ENCODE measurements at places on chromosomes 7 and 10. TPM values are rescaled to one million over a fixed set of nuclear protein-coding genes. Genes with fewer than 3 reads are reported as not detected.

CTAGE8 gene
- 4.3 TPM for total RNA-seq

DNA sequence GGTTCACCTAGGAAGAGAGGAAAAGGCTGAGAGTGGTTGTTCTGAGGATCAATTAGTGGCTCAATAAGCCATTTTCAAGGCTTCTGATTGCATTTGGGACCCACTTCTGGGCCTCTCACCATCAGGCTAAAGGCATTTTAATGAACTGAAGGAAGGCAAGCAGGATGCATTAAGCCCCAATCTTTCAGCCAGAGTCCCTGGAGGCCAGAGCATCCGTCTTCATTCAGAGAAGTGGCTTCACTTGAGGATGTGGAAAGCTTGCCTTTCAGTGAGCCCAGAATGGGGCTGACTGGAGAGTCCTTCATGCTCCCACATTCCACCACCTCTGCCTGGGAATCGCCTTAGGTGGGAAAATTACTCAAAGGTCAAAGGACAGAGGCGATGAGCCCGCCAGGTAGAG is 41.8 kb downstream of the COL17A1 start:
- no peak overlapping the region for H3K27ac ChIP-seq
- H3K36me3 ChIP-seq: no peaks in the 10 kb centered on the region
- no peaks in the 10 kb centered on the region for H3K4me1 ChIP-seq

GRCh38 chr10:130016993-130017630 is 53.0 kb upstream of the EBF3 start:
- no peak overlapping the region for H3K4me3 ChIP-seq
- H3K4me1 ChIP-seq: no peaks in the 10 kb centered on the region
- no peak overlapping the region for H3K27ac ChIP-seq
- no peaks in the 10 kb centered on the region for H3K27me3 ChIP-seq
- no peaks in the 10 kb centered on the region for H3K36me3 ChIP-seq
- no peak for DNase-seq

- no peaks in the 10 kb centered on the region for H3K4me1 ChIP-seq
- peaks cover 42% of the 10 kb centered on the region for H3K36me3 ChIP-seq
- no peak overlapping the region for H3K4me3 ChIP-seq
- H3K27ac ChIP-seq: peak overlapping the region; percentile 31
- no peak for DNase-seq
Measured at GRCh38 chr10:31808258-31809218, 120.1 kb downstream of the ARHGAP12 start.

DNA sequence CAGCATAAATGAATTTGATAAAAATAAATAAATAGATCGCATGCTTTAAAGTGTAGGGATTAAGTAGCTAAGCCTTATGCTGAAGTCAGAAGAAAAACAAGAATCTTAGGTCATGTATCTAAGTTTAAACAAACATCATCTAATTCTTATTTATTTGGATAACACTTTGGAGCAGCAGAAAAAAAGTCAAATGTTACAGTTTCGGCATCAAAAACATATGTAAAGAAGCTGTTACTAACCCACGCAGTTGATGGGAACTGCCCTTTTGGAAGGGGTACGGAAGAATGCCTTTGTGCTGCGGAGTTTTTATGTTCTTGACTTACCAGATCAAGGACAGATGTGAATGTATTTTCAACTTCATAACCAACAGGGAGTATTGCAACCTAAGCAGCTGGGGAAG is 37.3 kb upstream of the HABP2 start:
- no peak overlapping the region for H3K4me3 ChIP-seq
- no peak for DNase-seq
- H3K4me1 ChIP-seq: no peaks in the 10 kb centered on the region
- H3K27me3 ChIP-seq: peaks cover 51% of the 10 kb centered on the region
- H3K27ac ChIP-seq: no peak overlapping the region

GRCh38 chr7:136956232-136956631 is 87.8 kb downstream of the CHRM2 start:
- no peaks in the 10 kb centered on the region for H3K27me3 ChIP-seq
- no peaks in the 10 kb centered on the region for H3K4me1 ChIP-seq
- no peak overlapping the region for H3K27ac ChIP-seq
- H3K36me3 ChIP-seq: no peaks in the 10 kb centered on the region

DNA sequence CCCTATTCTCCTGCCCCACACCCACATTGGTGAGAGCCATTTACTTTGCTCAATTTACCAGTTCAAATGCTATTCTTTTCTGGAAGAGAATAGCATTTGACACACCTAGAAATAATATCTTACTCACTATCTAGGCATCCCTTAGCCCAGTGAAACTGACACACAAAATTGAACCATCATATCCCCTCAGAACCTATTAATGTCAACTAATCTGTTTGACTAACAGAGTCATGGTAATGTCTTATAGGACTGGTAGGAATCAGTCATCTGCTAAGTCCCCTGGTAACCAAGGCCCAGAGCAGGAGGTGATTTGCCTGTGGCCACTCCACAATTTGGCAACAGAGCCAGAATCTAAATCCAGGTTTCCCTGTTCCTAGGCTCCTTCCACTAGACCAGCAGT is 63.3 kb downstream of the PPP1R3C start:
- no peak overlapping the region for H3K27ac ChIP-seq
- H3K4me1 ChIP-seq: peaks cover 15% of the 10 kb centered on the region
- H3K27me3 ChIP-seq: no peaks in the 10 kb centered on the region
- no peak for DNase-seq

DNA sequence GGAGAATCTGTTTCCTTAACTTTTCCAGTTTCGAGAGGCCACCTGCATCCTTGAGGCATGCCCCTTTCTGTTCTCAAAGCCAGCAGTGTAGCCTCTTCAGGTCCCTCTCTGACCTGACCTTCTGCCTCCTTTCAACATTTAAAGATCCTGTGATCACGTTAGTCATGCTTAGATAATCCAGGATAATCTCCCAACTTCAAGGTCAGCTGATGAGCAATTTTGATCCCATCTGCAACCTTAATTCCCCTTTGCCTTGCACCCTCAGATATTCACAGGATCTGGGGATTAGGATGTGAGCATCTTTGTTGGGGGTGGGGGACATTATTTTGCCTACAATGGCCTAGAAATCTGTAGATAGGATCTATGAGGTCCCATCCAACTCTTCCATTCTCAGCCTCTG is 8.0 kb downstream of the HKDC1 start:
- no peaks in the 10 kb centered on the region for H3K27me3 ChIP-seq
- H3K27ac ChIP-seq: peak overlapping the region; percentile 37
- no peak for DNase-seq
- no peak overlapping the region for H3K4me3 ChIP-seq
- H3K4me1 ChIP-seq: peaks cover 74% of the 10 kb centered on the region

DNA sequence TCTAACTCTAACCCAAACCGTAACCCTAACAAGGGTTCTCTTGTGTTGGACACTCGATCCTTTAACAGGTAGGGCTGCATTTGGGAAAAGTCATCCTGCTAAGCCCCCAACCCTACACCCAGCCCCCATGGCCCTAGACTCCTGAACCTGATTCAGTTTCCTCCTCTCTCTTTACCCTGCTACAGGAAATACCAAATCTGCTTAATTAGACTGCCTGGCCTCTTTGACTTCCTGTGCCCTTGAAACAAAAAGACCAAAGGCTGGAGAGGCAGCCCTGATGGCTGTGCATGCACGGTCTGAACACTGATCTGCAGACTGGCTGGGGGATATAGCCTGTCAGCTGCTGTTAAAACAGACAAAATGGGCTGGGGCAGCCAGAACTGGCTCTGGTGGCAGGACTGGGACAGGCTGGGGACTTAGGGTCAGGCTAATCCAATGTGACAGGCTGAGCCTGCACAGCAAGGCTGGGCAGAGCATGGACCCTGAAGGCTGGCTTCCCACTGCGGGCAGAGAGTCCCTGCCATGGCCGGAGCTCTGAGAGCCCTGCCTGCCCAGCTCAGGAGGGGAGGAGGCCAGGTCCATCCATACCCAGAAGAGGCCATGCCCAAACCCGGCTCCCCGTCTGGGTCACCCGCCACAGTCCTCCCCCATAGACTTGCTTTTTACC is 51.0 kb upstream of the MSMB start:
- no peaks in the 10 kb centered on the region for H3K36me3 ChIP-seq
- H3K27me3 ChIP-seq: peaks cover 40% of the 10 kb centered on the region
- no peaks in the 10 kb centered on the region for H3K4me1 ChIP-seq
- H3K27ac ChIP-seq: no peak overlapping the region
- no peak overlapping the region for H3K4me3 ChIP-seq

DNA sequence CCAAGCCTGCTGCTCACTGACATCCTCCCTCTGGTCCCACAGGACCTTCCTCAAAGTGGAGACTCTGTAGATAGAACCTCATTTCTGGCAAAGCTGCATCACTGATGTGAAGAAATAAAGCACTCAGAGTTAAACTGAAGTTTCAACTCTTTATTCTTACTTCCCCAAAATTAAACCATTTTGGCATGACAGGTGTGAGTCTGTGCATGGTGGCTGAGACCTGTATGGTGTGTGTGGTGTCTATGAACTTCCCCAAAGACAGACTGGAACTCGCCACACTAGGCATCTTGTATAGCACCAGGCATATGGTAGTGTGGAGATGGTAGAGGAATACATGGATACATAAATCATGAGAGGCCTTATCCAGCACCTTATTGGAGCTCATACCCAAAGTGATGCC is 6.6 kb upstream of the WDFY4 start:
- H3K27ac ChIP-seq: no peak overlapping the region
- H3K27me3 ChIP-seq: no peaks in the 10 kb centered on the region
- no peaks in the 10 kb centered on the region for H3K4me1 ChIP-seq
- no peaks in the 10 kb centered on the region for H3K36me3 ChIP-seq

CHST15 gene
- total RNA-seq: 18.3 TPM

- peak overlapping the region; percentile 71 for H3K4me3 ChIP-seq
- H3K36me3 ChIP-seq: peaks cover 30% of the 10 kb centered on the region
Measured at GRCh38 chr10:86402283-86402941, 35.8 kb upstream of the GRID1 start.

DNA sequence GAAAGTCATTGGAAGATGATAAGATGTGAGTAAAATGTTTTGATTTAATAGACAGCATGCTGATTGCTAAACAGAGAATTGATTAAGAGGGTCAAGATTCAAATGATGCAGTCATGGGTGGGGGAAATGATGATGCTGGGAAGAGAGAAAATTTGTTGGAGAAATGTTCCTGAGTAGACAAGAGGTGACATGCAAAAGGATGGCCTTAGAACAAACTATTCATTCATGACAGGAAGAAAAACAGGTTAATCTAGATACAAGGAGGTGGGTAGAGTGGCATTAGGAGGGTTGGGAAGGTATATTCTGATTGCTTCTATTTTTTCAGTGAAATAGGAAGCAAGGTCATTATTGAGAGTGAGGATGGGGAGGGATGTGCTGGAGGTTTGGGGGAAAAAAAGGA is 146.7 kb downstream of the SEM1 start:
- H3K27me3 ChIP-seq: no peaks in the 10 kb centered on the region
- no peak overlapping the region for H3K4me3 ChIP-seq
- no peaks in the 10 kb centered on the region for H3K36me3 ChIP-seq
- H3K4me1 ChIP-seq: peaks cover 8% of the 10 kb centered on the region

- peaks cover 71% of the 10 kb centered on the region for H3K27me3 ChIP-seq
- no peak for DNase-seq
- H3K4me1 ChIP-seq: no peaks in the 10 kb centered on the region
- no peaks in the 10 kb centered on the region for H3K36me3 ChIP-seq
Measured at GRCh38 chr10:76946270-76946669, 691.3 kb downstream of the KCNMA1 start.

RNF148 gene
- total RNA-seq: 0.76 TPM

- no peak for DNase-seq
- H3K4me1 ChIP-seq: no peaks in the 10 kb centered on the region
- peaks cover 13% of the 10 kb centered on the region for H3K36me3 ChIP-seq
- peaks cover 10% of the 10 kb centered on the region for H3K27me3 ChIP-seq
Measured at GRCh38 chr10:17457083-17457482, 2.7 kb upstream of the ST8SIA6 start.

DNA sequence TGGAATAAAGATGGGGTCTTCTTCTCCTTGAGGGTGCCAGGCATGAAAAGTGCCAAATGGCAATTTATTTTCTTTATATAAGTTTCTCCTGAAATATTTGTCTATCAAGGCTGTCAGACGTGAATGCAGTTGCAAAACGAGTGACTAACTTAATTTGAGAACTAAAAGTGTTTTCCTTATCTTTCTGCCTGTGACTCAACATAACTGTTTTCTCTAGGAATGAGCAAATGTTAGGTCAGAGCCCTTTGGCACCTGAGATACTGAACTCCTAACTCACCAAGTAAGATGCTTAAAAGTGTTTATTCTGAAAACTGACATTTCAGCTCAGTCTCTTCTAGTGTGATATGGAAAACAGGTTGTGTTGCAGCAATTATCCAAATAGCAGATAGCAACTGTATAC is 197.0 kb downstream of the STK31 start:
- no peak overlapping the region for H3K4me3 ChIP-seq
- no peak for DNase-seq
- H3K27ac ChIP-seq: no peak overlapping the region

DENND2A gene
- total RNA-seq: not detected

STARD3NL gene
- 66.4 TPM for total RNA-seq

EPHA1 gene
- 21.6 TPM for total RNA-seq

DNA sequence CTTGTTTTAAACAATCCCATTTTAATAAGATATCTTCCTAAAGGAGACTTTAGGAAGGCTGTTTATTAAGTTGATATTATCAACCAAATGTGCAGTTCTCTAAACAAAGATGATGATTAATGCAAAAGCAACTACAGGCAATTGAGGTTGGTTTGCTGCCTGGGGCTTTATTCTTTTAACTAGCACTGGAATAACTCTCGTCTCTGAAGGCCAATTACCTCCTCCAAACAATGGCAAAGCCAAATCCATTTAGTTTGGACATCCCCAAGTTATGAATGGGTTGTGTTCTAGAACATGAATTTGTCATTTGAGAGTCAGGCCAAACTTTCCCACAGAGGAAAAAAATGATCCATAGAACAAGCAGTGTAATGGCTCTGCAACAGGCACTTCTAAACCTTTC is 114.1 kb downstream of the SLC16A9 start:
- H3K27ac ChIP-seq: no peak overlapping the region
- H3K4me3 ChIP-seq: no peak overlapping the region
- peaks cover 72% of the 10 kb centered on the region for H3K27me3 ChIP-seq
- no peaks in the 10 kb centered on the region for H3K4me1 ChIP-seq
- DNase-seq: no peak
- no peaks in the 10 kb centered on the region for H3K36me3 ChIP-seq

DNA sequence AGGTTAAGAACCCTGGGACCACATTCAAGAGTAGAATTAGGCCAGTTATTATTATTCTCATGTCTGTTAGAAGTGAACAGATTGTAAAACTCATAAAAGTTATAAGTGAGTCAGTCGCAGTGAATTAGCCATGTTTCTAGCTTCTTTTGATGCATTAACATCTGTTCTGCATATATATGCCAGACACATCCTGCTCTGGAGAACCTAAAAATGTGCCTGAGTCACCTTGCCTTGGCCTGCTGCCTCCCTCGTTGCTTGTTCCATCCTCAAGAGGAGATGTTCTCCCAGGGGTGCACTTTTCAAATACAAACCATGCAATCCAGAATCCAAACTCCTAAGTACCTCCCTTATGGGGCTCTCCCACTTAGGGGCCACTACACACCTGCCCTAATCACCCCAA is 14.8 kb downstream of the TSPAN12 start:
- H3K36me3 ChIP-seq: no peaks in the 10 kb centered on the region
- DNase-seq: no peak
- peaks cover 46% of the 10 kb centered on the region for H3K4me1 ChIP-seq
- H3K4me3 ChIP-seq: no peak overlapping the region

GRCh38 chr7:76377186-76377918 is 18.6 kb upstream of the YWHAG start:
- no peak for DNase-seq
- no peaks in the 10 kb centered on the region for H3K27me3 ChIP-seq
- no peaks in the 10 kb centered on the region for H3K36me3 ChIP-seq
- H3K4me3 ChIP-seq: no peak overlapping the region
